ENCODE measurements at places on chromosomes 7 and 10.

GRCh38 chr7:7650682-7651206 is 10.2 kb downstream of the UMAD1 start:
- DNase-seq, result no peak

GRCh38 chr10:69728335-69728870 is 73.3 kb upstream of the COL13A1 start:
- no peak for DNase-seq

DNA sequence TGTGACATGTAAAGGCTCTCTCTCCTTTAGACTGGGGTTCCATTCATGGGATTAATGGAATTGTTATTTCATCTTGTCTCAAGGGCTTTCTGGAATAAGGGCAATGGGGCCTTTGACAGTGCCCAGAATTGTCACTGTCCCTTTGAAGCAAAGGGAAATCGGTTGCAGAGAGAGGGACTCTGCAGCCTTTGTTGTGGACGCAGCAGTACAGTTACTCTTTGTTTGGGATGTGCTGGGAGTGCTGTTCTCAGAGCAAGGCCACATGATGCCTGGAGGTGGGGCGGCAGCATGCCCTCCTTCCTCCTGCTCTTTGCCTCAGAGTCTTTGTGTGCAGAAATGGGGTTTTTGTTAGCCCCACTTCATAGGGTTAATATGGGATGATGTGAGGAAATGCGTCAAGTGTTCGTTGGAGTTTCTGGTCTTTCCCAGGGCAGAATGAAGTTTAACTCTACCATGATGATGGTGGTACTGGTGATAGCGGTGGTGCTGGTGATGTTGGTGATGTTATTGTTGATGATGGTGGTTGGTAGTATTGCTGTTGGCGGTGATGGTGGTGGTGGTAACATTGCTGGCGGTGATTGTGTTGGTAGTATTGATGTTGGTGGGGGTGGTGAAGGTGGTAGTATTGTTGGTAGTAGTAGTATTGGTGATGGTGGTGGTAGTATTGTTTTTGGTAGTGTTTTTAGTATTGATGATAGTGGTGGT is 45.3 kb downstream of the DOCK1 start:
- no peak for DNase-seq

- no peak for DNase-seq
Measured at GRCh38 chr7:146417176-146417575, 300.6 kb downstream of the CNTNAP2 start.

DNA sequence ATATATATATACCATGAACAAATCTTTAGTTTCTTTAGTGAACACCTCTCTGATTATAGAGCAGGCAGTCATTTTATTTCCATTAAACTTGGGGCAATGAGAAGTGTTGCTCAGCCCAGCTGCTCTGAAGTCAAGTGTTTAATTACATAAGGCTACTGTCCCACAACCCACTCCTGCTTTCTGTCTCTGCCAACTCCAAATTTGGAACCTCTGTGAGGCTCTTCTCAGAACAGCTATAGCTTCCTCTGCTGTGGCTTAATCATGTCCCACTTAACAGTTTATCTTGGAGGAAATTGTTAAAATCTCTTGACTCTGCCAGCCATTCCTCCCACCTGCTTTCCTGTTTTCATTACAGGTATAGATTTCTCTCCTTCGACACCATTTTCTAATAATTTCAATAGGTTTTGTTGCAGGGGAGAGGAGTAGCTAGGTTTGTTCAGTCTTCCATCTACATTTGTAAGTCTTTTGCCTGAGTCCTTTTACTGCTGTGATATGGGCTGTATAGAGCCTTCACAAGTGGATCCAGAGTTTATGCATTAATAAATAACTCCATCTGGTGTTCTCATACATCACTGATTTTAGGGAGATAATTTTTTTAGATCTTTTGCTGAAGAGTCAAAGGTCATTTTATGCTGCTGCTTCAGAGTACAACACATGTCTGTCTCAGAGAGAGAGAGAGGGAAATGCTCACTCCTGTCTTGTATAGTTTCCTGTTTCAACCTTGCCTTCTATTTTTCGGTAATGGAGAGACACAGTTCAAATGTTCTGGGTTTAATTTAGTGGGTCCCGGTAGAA is 170.4 kb downstream of the WNT2 start:
- DNase-seq, result no peak

DNA sequence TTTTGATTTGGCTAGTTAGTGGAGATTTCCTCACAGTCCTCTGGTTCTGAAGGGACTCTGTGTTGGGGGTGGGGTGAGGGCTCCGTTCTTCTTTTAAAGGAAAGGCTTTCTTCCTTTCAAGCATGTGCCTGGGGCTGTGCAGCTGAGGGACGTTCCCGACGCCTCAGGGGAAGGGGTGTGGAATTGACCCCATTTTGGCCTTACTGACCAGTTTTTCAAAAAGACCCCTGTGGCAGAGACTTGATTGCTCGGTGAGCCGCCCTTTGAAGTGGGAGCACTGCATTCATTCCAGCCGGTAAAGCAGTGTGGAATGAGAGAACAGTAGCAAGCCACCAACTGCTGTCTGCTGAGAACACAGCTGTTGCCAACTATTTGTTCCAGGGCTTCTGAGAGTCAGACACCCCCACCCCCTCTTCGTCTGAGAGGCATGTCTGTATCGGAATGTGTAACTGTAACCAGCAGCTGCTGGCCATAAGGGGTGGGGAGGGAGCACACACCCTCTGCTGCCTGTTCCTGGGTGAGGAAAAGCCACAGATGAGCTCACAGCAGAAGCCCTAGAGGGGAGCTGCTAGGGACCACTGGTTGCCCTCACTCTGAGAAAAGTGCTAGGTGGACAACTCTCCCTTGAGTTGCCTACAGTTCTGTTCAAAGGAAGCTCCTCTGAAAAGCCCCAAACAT is 33.2 kb downstream of the WBP1L start:
- no peak for DNase-seq

All from stimulated activated CD8-positive, alpha-beta memory T cell treated with anti-CD3 and anti-CD28 coated beads, Interleukin-2, amount 100 ng/mL, for 1 hour (primary cell).